ENCODE measurements at places on chromosomes 1 and 21.

DNA sequence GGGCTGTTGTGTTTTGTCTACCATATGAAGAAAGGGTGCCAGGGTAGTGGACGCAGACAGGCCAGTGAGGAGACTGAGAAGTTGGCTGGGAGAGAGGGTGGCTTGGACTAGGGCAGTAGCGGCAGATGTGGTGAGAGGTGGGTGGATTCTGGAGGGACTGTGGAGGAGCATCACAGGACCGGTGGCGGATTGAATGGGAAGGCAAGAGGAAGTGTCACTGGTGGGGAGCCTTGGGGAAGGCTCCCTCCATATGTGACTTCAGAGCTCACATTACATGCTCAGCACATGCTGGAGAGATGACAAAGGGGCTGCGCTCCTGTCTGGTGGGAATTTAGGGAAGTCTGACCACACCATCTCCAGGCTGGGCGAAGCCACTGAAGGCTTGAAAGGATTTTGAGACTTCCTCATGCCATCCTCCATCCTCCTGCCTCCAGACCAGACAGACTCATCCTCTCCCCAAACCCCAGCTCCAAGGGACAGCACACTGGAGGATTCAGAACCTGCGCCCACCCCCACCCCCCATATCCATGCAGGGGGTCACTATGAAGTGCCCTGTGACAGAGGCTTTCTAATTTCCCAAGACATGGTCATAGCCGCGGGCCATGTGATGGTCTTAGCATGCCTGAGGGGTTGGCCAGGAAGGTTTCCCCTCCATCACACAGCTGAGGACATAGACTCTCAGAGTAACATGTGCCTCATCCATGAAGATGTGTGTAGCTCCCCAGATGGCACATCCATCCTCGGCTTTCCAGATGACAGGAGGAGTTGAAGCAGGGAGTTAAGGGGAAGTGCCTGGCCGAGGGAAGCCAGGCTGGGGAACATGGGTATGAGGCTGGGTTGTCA lies 138.8 kb upstream of the WNT4 start:
- no peak for DNase-seq

DNA sequence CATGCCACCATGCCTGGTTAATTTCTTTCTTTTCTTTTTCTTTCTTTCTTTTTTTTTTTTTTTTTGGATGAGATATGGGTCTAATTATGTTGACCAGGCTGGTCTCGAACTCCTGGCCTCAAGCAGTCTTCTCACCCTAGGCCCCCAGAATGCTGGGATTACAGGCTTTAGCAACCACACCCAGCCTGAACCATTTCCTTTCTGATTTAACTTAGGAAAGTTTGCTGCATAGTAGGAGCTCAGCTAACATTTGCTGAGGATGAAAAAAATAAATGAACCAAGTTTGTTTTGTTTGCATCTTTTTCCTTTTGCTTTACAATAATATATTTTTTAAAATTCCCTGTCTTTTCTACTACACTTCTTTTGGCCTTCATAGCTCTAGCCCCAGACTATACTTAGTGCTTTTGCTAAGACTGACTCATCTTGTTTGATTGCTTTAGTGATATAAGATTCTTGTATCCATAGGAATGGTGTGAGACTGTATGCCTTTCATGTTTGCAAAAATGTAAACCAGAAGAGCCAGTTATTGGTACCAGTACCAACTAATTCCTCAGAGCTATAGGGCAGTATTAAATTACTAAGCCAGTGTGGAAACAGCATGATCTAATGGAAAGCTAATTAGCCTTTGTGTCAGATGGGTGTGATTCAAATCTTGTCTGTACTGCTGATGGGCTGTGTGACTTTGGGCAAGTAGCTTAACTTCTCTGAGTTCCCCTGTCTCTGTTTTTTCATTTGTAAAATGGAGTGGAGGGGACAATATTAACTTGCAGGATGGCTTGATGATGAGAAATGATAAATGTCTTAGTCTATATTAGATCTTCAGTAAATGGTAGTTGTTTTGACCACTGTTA lies 66.9 kb downstream of the NFIA start:
- DNase-seq = no peak

DNA sequence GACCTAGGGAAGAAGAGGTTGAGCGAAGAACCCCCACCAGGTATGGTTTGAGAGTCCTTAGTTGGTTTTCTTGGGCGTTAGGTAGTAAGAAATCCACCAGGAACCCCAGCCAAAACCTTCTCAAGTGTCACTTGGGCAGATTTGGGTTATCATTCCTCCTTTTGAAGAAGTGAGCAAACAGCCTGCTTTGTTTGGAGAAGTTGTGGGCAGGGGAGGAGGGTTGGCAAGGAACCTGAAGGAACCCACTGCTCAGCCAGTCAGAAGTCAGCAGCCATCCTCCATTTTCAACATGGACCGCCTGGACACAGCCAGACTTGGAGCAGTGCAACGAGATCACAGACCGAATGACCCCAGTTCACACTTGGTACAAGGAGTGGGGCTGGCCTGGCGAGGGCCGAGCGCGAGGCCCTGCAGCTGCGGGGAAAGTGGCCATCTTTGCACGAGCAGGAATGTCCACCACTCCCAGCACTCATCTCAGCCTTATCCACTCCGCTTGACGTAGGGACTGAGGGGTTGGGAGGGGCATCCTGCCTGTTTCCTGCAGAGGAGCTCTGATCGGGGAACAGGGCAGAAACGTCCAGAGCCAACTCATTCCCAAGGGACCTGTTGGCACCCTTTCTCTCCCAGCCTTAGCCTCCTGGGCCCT lies 7.2 kb downstream of the ADPRS start:
- DNase-seq = no peak

DNA sequence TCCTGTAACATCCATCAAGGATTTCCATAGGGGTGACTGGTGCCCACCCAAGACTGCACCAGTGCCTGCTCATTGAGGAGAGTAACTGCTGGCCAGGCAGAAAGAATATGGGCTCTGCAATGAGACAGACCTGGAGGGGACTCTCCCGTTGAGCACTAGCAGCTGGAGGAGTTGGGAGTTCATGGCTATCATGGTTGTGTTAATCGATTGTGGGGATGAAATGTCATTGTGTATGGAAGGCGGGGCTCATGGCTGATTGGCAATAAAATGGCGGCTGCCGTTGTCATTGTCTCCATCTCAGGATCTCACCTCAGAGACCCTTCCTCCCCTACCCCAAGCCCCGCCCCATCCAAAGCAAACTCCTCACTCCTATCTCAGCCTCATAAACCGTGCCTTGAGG lies 3.9 kb downstream of the TMEM125 start:
- no peak for DNase-seq

- no peak for DNase-seq
Measured at GRCh38 chr1:23452011-23452411, 27.5 kb upstream of the TCEA3 start.

DNA sequence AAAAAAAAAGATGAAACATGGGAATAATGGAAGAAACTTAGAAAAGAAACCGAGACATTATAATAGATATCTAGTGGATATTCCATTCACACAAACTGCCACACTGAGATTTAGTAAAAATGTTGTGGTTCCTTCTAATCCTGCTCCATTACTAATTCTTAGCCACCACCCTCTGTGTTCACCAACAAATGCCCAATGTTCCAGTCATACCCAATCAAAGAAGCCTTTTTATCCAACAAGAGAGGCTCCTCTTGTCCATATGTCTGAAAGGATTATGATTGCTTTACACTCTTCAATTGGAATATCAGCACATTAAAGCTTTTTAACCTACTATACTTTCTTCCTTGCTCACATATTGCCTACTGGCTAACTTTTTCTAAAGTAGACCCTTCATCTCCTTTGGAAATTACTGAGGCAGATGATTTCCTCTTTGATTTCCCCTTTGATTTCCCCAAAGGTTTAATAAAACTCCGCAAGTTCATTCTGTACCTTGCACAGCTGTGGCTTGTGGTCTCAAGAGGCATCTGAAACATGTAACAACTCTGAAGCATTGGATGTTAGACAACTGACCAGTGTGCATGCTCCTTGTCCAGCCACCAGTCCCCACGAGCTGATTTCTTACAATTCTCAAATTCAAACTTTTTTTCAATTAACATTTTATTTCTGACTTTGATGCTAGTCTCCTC lies 305.6 kb upstream of the LYPLAL1 start:
- no peak for DNase-seq

DNA sequence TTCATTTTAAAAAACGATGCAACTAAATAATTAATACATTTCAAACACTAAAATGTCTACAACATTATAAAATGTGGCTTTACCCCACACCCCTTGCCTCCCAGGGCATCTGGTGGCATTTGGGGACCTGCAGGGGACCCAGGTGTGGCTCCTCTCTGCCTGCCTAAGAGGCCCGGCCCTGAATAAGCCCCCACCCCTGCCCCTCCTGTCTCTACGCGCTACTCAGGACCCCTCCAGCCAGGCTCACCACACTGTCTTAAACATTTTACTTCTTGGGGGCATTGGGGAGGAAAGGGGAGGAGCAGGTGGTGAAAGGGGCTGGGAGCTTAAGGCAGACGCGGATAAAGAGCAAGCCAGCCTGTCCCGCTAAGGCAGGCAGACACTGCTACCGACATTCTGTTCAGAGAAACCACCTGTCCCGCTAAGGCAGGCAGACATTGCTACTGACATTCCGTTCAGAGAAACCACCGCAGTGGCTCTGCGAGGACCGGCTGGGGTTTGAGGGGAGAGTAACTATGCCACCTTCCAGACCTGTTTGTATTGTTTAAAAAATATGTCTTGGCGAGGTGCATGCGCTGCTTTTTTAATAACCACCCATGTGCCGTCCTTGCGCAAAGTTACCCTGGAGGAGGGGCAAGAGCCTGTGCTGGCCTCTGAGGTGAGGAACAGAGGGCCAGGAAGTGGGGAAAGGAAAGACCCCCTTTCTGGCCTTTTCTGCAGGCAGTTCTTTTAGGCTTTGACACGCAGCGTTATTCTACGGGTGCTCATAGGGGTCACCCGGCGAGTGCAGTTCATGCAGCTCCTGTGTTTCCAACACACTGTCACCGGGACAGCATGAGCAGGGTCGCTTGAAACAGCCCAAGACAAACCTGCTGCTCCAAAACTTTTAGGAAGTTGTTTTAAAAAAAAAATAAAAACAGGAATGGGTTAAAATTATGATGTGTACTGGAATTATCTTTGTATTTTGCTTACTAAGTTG lies 51.3 kb upstream of the RIPK4 start:
- no peak for DNase-seq

- no peak for DNase-seq
Measured at GRCh38 chr1:56452027-56453011, 127.0 kb downstream of the PLPP3 start.

DNA sequence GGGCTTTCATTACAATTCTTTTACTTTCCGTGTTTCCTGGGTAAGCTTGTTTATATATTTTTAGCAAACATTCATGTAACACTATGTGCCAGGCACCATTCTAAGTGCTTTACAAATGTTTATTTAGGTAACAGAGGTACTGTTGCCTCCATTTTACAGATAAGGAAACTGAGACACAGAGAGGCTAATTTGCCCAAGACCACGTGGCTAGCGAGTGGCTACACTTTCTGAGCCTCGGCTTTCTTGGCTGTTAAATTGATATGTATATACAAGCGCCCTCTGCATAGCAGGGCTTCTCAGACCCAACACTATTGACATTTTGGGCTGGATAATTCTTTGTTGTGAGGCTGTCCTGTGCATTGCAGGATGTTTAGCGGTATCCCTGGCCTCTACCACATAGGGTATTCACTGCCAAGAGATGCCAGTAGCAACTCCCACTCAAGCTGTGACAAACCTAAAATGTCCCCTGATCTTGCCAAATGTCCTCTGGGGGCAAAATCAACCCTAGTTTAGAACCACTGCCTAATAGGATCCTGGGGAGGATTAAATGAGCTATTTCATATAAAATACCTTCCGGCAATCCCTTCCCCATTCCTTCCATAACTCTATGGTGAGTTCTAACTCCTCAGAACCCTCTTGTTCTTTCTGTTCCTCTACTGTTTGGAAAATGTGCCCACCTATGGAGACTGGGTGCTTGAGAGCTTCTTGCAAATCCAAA lies 17.2 kb upstream of the ID3 start:
- DNase-seq = no peak

DNA sequence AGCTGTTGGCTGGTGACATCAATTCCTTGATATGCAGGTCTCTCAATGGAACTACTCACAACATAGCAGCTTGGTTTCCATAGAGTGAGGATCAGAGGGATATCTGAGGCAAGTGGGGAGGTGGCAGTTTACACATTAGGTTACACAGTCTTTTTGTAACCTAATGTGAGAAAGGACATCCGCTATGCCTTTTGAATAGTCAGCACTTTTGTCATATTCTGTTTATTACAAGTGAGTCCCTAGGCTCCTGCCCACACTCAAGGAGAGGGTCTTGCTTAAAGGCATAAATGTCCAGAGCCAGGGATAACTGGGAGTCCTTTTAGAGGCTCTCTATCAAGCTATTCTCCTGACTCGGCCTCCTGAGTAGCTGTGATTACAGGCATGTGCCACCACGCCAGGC lies 104.2 kb downstream of the KCNK1 start:
- no peak for DNase-seq

- DNase-seq = no peak
Measured at GRCh38 chr1:185719021-185719420, 15.2 kb upstream of the HMCN1 start.

GRCh38 chr1:153906396-153906795 lies 16.4 kb downstream of the GATAD2B start:
- DNase-seq = no peak

GRCh38 chr1:7207875-7208646 lies 422.8 kb downstream of the CAMTA1 start:
- peak; percentile 63 for DNase-seq

DNA sequence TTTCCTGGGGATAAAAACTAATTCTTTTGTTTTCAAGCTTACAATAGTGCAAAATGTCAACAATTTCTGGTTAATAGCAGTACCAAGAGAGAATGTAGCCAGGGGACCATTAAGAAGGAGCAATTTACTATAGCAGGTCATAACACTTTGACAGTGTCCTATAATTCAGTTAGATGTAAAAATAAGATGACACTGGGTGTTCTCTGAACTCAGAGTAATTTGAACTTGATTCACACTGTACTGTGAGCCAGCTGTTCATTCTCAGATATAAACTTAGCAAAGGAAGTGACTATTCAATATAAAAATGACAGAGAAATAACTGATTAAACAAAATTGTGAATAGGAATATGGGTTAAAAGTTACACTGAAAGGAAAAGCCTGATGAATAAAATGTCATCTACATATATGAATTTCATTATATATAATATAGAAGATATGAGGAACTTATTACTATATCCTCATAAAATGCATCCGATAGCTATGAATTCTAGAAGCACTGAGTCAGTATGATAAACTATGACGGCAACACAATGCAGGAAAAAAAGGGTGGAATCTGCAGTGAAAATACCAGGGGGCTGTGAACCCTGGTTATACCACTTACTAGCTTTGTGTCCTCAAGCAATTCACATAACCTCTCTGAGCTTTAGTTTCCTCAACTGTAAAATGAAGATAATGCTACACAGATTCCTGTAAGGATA lies 135.9 kb downstream of the ACBD6 start:
- no peak for DNase-seq

DNA sequence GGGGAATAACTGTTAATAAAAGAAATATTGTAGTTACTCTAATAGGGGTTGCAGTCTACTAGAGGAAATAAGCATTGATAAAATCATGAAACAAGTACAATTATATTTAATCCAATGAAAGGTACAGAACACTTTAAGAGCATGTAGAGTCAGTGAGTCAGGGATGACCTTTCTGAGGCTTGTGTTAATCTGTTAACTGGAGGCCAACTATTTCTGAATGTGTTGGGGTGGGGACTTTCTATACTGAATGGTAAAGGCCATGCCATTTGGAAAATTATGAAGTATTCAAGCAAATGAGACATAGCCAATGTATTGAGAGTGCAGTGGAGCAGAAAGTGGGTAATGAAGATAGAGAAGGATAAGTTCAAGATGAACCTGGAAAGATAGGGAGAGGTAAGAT lies 646.2 kb downstream of the ADGRL2 start:
- no peak for DNase-seq

Measured in SHP77 (cell line).